Stimulated activated CD4-positive, alpha-beta T cell treated with anti-CD3 and anti-CD28 coated beads, TNF-alpha, amount 100 ng/mL, for 1 hour (primary cell): ENCODE measurements at places on chromosomes 5 and 9.
A peak's percentile ranks its signal among the peaks of the same experiment; 100 is the strongest.

- no peak for DNase-seq
Observed at GRCh38 chr5:16787278-16787677, 148.8 kb downstream of the MYO10 start.

GRCh38 chr5:180013678-180014077 lies 57.9 kb downstream of the RNF130 start:
- no peak for DNase-seq

DNA sequence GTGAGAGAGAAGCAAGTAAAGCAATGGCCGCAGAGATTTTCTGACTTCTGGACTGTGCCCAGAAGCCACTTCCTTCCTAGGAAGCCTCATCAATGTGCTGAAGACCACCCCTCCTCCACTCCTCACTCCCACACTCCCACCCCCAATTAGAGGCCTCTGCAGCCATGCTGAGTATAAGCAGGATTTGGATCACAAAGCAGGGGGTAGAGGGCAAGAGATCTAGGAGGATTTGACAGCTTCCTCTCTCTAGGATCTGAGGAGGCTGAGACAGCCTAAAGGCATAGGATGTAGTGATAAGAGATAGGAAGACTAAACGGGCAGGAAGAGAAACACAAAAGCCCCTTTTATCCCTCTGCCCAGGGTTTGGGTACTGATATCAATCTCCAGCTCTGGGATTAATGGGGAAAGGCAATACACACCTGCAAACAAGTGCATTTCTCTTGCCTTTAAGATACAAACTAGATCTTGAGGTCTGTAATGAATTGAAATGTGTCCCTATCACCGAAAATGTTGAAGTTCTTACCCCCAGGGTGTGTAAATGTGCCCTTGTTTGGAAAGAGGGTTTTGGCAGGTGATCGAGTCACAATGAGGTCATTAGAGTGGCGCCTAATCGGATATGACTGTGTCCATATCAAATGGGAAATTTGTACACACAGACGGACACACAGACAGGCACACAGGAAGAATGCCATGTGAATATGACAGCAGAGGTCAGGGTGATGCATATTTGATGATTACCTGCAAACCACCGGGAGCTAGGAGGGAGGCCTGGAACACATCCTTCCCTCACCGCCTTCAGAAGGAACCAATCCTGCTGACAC lies 28.5 kb downstream of the KCNV2 start:
- no peak for DNase-seq

- no peak for DNase-seq
Observed at GRCh38 chr5:6745706-6746222, 32.5 kb downstream of the TENT4A start.

DNA sequence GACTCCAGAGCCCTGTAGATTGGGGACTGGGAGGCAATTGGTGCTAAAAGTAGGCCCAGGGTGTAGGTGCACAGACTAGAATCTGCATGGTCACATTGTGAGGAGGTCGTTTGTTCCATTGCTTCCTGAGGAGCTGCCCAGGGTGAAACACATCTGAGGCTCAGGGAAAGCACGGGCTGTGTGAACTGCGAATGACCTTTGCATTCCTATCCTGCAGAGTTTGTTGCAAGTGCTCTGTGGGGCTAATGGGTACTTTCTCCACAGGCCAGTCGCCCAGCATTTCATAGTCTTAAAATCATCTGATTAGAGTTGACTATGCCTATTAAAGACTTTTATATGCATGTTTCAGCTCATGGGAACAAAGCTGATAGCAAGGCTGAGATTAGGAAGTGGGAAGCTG lies 14.4 kb upstream of the SLC46A2 start:
- no peak for DNase-seq

GRCh38 chr9:114513055-114513958 lies 8.0 kb upstream of the WHRN start:
- DNase-seq: no peak

- no peak for DNase-seq
Observed at GRCh38 chr5:130541617-130542221, 623.3 kb downstream of the HINT1 start.

- DNase-seq: peak; percentile 27
Observed at GRCh38 chr5:65760504-65761275, 38.7 kb downstream of the NLN start.

- no peak for DNase-seq
Observed at GRCh38 chr9:35163413-35163812, 1.6 kb downstream of the UNC13B start.

DNA sequence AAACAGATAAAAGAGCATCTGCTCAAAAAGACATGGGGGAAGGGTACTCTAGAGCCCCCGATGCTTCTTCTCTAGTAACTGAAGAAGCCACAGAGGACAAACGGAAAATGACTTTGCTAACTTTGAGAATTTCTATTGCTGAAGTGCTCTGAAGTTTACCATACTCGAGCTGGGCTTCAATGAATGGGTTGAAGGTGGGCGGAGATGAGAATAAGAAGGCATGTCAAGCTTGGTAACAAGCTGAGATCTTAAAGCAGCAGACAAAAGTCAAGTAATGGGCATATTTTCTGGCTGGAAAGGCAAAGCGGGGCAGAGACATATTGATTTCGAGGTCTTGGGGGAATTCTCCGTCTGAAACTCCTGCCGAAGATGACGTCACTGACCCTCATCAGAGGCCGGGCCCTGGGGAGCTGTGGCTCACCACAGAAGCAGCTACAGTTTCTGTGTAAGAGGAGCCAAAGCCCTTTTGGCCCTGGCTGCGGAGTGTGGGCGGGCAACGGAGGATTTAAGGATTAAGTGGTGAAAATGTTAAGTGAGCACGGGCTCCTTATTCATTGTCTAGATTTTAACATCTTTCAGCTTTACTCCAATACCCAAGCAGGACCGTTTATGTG lies 115.8 kb upstream of the SLIT3 start:
- no peak for DNase-seq

DNA sequence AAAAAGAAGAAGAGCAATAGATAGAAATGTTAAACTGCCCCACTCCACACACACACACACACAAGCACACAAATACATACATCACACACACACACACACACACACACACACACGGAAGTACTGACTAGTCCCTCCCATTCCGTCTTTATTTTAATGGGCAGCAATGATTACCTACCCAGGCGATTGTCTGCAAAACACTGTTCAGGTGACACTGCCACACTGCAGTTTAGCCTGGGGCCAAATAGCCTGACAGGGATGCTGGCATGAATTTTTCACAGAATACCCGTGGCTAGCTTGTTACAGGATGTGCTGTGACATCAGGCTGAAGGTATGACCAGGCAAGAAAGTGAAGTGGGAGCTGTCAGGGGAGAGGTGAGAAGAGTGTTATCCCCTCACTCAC lies 86.9 kb downstream of the FRMD3 start:
- no peak for DNase-seq

DNA sequence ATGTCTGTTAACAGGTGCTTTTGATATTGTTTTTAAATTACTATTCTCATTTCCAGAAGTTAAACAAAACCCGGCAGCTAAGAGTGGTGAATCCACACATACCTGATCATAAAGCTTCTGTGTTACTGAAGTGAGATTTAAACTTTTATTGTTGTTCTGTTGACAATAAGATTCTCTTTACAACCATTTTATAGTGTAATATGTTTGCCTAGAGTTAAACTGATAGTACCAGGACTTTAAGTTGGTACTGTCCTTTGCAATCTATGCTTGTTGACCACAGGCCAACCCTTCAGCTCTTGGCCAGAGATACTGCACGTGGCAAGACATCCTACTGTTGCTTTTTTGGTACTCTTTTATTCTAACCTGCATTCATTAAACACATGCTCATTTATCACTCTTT lies 806.2 kb downstream of the MTRR start:
- no peak for DNase-seq

DNA sequence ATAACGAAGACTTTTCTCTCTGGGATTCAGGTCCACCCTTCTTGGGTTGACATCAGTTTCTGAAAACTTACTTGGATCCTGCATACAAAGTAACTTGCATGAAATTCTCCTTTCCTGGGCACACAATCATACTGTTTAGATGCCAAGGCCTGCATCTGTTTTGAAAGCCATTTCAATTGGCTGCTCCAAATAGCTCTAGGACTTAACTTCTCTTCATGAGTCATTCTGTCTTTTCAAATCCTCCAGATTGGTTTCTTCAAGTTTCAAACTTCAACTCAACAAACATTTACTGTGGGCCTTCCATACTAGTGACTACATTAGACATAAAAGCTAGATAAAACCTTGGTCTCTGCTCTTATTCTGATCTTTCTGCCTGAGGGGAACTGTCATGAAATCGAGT lies 54.8 kb upstream of the HMHB1 start:
- no peak for DNase-seq

GRCh38 chr5:74631081-74631953 lies 9.2 kb downstream of the ENC1 start:
- DNase-seq: no peak

DNA sequence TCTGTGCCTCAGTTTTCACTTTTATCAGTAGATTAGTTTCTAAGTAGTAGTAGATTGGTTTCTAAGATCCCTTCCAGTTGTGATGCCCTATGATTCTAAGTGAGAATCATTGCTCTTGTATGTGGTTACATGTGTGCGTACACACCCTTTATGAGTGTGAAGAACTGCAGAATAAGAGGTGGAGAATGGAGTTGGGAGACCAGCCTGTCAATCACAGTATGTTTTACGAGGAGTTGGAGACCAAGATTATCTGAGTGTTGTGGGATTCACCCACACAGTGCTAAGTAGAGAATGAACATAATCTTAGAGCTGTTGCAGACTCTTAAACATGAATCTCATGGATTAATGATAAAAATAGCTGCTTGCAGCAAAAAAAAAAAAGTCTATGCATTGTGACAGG lies 37.6 kb downstream of the KIF24 start:
- no peak for DNase-seq

- DNase-seq: no peak
Observed at GRCh38 chr9:75131700-75132099, 43.4 kb downstream of the OSTF1 start.
